ENCODE measurements at places on chromosomes 1 and 21. TPM values are rescaled to one million over a fixed set of nuclear protein-coding genes. Genes with fewer than 3 reads are reported as not detected.
A peak's percentile ranks its signal among the peaks of the same experiment; 100 is the strongest.

MAN1C1 gene
- total RNA-seq = 14.5 TPM

MFN2 gene
- 26.7 TPM for total RNA-seq

WRAP73 gene
- total RNA-seq = 24.7 TPM

NPR1 gene
- 98.9 TPM for total RNA-seq

VAMP3 gene
- total RNA-seq = 103 TPM

UTS2 gene
- total RNA-seq = not detected

RO60 gene
- 50.5 TPM for total RNA-seq

C1orf87 gene
- total RNA-seq = 10.4 TPM

MIXL1 gene
- total RNA-seq = not detected

DNA sequence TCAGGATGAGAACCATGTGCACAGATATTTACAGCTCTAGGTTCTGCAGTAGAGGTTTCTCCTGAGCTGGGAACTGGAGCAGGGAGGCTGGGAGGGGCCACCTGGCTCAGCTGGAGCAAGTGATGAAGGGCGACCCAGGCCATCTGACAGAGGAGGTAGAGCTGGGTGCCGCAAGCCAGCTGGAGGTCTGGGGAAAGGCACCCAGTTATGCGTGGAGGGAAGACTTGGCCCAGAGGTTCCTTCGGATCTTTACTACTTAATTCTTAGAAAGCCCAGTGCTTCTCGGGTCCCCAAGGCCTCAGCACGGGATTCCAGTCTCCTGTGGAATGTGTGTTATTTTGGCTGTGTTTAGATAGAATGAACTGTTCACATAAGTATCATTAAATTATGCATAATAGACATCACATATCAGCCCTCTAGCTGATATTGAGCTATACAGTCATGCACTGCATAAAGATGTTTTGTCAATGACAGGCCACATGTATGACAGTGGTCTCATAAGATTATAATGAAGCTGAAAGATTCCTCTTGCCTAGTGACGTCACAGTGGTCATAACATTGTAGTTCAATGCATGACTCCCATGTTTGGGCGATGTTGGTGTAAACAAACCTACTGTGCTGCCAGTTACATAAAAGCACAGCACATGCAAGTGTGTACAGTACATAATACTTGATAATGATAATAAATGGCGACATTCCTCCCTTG is 245.1 kb downstream of the RHOU start:
- DNase-seq = no peak
- no peaks in the 10 kb centered on the region for H3K36me3 ChIP-seq
- H3K4me1 ChIP-seq = peaks cover 7% of the 10 kb centered on the region
- no peaks in the 10 kb centered on the region for H3K27me3 ChIP-seq
- H3K4me3 ChIP-seq = no peak overlapping the region

- no peak overlapping the region for H3K27ac ChIP-seq
- H3K36me3 ChIP-seq = no peaks in the 10 kb centered on the region
- H3K27me3 ChIP-seq = peaks cover 4% of the 10 kb centered on the region
- no peak for DNase-seq
- H3K4me3 ChIP-seq = no peak overlapping the region
These were observed 150.6 kb upstream of the ZC3H12A start for GRCh38 chr1:37323486-37324377.

DNA sequence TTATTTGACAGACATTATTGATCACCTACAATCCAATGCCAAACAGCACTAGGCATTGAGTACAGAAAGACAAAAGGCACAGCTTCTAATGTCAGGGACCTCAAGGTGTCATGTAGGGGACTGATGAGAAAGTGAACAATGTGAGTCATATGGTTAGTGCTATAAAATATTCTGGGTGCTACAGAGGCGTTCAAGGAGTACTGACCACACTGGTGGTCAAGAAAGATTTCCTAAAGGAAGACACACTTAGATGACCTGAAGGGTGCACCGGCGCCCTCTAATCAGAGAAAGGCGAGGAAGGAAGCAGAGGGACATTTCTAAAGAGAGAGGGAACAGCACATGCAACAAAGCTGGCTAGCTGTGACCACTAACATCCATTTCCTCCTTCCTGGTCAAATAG is 64.9 kb upstream of the F3 start:
- peaks cover 2% of the 10 kb centered on the region for H3K4me1 ChIP-seq
- no peaks in the 10 kb centered on the region for H3K27me3 ChIP-seq
- no peaks in the 10 kb centered on the region for H3K36me3 ChIP-seq
- H3K4me3 ChIP-seq = no peak overlapping the region
- H3K27ac ChIP-seq = no peak overlapping the region

DNA sequence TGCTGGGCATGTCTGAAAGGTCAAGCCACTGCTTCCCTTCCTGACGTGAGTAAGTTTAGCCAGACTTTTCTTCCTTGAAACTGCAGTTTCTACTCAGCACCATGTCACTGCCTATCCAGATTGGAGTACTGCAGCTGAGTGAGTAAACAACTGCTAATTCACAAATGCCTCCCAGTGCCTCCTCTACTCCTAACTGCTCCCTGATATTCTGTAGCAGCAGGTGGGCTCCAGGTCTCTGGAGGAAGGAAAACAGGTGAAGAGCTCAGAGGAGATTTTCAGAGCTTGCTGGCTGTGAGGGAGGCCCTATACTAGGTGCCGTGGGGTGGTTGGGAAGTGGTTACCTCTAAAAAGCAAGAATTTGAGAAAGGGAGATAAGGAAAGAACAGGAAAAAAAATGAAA is 96.5 kb downstream of the KIF14 start:
- peak; percentile 17 for DNase-seq
- H3K27me3 ChIP-seq = no peaks in the 10 kb centered on the region
- no peaks in the 10 kb centered on the region for H3K36me3 ChIP-seq
- H3K27ac ChIP-seq = no peak overlapping the region
- H3K4me1 ChIP-seq = no peaks in the 10 kb centered on the region

- H3K36me3 ChIP-seq = peaks cover 33% of the 10 kb centered on the region
- H3K27me3 ChIP-seq = no peaks in the 10 kb centered on the region
- H3K4me3 ChIP-seq = no peak overlapping the region
- no peak overlapping the region for H3K27ac ChIP-seq
- H3K4me1 ChIP-seq = no peaks in the 10 kb centered on the region
These were observed 17.0 kb downstream of the SLC25A24 start for GRCh38 chr1:108182959-108183700.

DNA sequence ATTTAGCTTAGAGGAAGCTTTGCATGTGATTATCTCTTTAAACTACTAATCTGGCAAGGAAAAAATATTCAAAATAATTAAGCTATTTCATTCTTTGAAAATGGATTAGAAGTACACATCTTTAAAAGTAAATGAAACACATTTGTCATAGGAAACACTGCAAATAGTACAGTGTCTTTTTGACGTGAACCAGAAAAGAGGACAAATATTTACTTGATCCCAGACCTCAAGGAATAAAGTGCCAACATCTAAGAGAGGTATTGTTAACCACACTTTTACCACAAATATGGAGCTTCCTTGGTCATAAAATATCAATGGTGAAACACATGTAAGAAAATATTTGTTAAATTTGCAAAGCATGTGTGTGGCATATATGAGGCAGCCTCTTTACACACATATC is 159.9 kb downstream of the SNX7 start:
- H3K27ac ChIP-seq = no peak overlapping the region
- no peaks in the 10 kb centered on the region for H3K36me3 ChIP-seq
- H3K4me1 ChIP-seq = no peaks in the 10 kb centered on the region
- H3K27me3 ChIP-seq = no peaks in the 10 kb centered on the region

- peaks cover 7% of the 10 kb centered on the region for H3K4me1 ChIP-seq
- H3K27me3 ChIP-seq = no peaks in the 10 kb centered on the region
- no peaks in the 10 kb centered on the region for H3K36me3 ChIP-seq
- no peak overlapping the region for H3K4me3 ChIP-seq
- no peak for DNase-seq
- H3K27ac ChIP-seq = no peak overlapping the region
These were observed 602.2 kb upstream of the ADAMTS5 start for GRCh38 chr21:27569091-27569490.

- peaks cover 71% of the 10 kb centered on the region for H3K27me3 ChIP-seq
- H3K27ac ChIP-seq = no peak overlapping the region
- no peaks in the 10 kb centered on the region for H3K36me3 ChIP-seq
- no peak for DNase-seq
These were observed 12.3 kb downstream of the BARHL2 start for GRCh38 chr1:90704817-90705216.

DNA sequence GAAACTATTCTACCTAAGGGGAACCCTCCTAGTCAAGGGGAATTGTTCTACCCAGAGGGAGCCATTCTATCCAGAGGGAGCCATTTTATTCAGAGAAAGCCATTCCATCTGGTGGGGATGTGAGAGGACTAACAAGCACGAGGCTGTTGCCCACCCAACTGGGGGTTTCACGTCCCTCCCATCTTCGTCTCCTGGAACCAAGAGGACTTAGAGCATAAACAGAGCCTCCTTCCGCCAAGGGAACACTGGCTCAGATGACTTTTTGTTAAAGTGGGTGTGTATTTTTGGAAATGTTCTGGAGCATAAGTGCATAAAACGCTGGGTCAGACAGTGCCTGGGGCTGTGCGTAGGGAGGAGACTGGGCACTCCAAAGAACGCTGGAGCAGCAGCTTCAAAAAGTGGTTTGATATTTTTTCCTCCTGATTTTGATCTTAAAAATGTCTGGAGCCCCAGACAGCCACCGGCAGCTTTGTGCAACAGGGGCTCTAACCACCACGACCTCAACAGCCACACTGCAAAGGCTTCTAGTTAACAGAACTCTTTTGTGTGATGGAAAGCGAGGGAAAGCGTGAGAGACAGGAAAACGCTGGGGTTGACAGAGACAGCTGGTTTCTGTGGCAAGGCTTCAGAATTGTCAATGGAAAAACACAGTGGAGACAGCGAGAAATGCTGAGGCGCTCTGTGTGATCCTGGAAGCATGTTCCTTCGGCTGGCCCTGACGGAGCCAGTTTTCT is 363.6 kb upstream of the CAMK1G start:
- DNase-seq = peak; percentile 98
- H3K4me1 ChIP-seq = no peaks in the 10 kb centered on the region

- DNase-seq = no peak
- H3K4me1 ChIP-seq = peaks cover 14% of the 10 kb centered on the region
- H3K27me3 ChIP-seq = no peaks in the 10 kb centered on the region
- H3K36me3 ChIP-seq = no peaks in the 10 kb centered on the region
These were observed 61.4 kb downstream of the SCCPDH start for GRCh38 chr1:246785494-246786111.

- no peaks in the 10 kb centered on the region for H3K4me1 ChIP-seq
- H3K27me3 ChIP-seq = no peaks in the 10 kb centered on the region
- DNase-seq = no peak
- H3K36me3 ChIP-seq = no peaks in the 10 kb centered on the region
These were observed 31.1 kb downstream of the PADI6 start for GRCh38 chr1:17403081-17403480.

- H3K4me3 ChIP-seq = no peak overlapping the region
- H3K4me1 ChIP-seq = no peaks in the 10 kb centered on the region
- H3K27ac ChIP-seq = no peak overlapping the region
- DNase-seq = no peak
These were observed 387.4 kb upstream of the NFIA start for GRCh38 chr1:60694980-60695379.

DNA sequence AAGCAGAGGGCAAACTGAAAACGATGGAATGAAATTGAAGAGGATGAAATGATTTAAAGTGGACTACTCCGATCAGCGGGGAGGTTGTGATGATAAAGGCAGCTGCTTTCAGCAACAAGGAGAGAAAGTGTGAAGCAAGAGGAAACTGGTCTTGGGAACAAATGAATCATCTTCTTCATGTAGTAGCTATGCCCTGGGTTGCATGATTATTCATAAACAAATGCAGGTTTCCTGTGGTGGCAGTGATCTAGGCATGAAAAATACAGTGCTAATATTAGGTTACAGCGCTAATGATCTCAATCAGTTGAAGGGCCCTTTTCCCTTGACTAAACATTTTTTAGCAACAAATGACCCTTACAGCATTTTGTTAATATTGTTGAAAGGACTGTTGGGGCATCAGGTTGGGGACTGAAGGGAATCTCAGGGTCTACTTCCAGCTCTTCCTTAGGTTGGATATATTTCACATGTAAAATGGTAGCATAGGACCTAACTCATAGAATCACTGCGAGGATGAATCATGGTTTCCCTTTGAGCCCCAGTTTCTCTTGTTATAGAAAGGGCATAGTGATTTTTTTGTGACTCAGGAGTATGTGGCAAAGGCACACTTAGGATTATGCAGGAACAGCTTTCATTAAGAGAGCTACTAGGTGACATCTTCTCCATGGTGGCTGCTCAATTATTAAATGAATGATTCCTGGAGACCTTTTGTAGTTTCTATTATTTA is 1.9 kb upstream of the ZFYVE9 start:
- no peak overlapping the region for H3K4me3 ChIP-seq
- no peaks in the 10 kb centered on the region for H3K27me3 ChIP-seq
- no peak for DNase-seq

DNA sequence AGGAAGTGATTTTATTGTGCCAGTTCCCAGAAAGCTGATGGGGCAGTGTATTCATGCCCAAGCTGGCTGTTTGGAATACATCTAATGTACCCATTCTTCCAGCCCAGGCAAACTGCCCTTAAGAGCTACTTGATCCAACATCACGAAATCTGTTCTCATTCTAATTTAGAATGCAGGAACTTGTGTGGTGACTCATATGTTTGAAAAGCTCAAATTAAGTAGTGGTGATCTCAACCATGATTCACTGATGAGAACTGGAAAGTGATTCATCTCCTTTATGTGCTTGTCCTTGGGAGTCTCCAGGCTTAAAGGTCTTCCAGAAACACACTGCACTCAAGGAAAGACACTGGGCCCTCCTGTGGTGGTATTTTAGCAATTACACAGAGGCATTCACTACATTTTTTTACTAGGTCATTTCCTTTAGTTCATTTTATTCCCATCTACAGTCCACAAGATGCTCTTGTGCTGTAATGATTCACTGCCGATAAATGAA is 65.4 kb downstream of the RPE65 start:
- no peak overlapping the region for H3K27ac ChIP-seq
- H3K4me1 ChIP-seq = no peaks in the 10 kb centered on the region
- H3K4me3 ChIP-seq = no peak overlapping the region
- DNase-seq = no peak
- H3K36me3 ChIP-seq = no peaks in the 10 kb centered on the region

- no peaks in the 10 kb centered on the region for H3K36me3 ChIP-seq
- H3K4me3 ChIP-seq = no peak overlapping the region
- H3K27me3 ChIP-seq = no peaks in the 10 kb centered on the region
These were observed 25.1 kb upstream of the CSF1 start for GRCh38 chr1:109885589-109885988.

DNA sequence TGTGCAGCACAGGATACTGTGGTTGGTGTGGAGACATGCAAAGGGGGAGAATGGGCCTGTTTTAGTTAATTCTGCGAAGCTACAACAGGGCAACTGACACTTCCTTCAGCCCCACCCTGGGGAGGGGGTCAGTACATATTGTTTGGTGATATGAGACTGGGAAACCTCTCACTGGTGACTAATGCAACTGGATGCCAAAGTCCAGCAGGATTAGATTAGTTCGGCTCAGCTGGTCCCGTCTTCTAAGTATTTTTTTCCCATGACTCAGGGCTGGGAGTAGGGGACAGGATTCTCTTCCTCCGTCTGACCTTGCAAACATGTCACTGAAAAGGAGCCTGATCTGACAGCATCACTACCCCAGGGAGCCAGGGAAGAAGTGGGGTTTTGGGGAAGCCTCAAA is 43.0 kb downstream of the PLXNA2 start:
- H3K4me1 ChIP-seq = peaks cover 23% of the 10 kb centered on the region
- DNase-seq = no peak
- no peak overlapping the region for H3K4me3 ChIP-seq
- peak overlapping the region; percentile 78 for H3K27ac ChIP-seq
- peaks cover 10% of the 10 kb centered on the region for H3K36me3 ChIP-seq

GRCh38 chr1:81664341-81664740 is 136.4 kb upstream of the ADGRL2 start:
- H3K27me3 ChIP-seq = no peaks in the 10 kb centered on the region
- no peak overlapping the region for H3K27ac ChIP-seq
- H3K4me1 ChIP-seq = peaks cover 35% of the 10 kb centered on the region
- no peak for DNase-seq
- no peaks in the 10 kb centered on the region for H3K36me3 ChIP-seq

Measured in lung (tissue), 17 donors.